ENCODE measurements at places on chromosomes 16 and 17.
A peak's percentile ranks its signal among the peaks of the same experiment; 100 is the strongest.

GRCh38 chr16:90023078-90023447 is 3.8 kb upstream of the DBNDD1 start:
- no peak for DNase-seq

DNA sequence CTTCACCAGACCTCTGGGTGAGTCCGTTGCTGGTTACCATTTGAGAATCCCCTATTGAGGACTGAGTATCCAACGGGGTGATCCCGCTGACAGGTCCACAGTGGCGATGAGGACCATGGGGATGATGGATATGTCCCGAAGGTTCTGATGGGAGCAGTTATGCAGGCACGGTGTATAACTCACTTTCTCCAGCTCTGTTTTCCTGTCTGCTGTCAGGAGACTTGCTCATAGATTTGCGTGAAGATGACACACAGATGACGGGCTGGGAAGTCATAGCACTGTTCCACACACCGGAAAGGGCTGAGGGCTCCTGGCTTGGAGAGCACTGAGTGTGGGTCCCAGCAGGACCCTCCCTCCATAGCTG is 22.2 kb upstream of the ADCY7 start:
- DNase-seq: no peak

GRCh38 chr16:65176603-65177002 is 54.7 kb upstream of the CDH11 start:
- no peak for DNase-seq

DNA sequence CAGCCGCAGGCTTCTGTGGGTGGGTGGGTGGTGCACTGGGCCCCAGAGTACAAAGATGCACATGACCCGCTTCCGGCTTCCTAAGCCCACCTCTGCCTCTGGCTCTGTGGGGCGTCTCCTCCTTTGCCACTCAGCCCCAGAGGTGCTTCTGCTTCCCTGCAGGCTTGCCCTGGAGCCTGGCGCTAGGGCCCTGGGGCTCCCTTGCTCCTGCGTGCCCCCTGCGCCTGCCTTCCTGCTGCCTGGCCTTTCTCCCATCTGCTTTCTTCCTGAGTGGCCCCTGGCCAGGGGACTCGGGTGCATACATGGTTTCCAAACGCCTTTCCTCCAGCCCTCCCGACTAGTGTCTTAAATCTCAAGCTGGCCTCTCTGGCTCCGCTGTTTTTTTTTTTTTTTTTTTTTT is 3.4 kb downstream of the WWOX start:
- DNase-seq: no peak

- no peak for DNase-seq
These were observed 11.2 kb downstream of the CHD9NB start for GRCh38 chr16:53041320-53042051.

DNA sequence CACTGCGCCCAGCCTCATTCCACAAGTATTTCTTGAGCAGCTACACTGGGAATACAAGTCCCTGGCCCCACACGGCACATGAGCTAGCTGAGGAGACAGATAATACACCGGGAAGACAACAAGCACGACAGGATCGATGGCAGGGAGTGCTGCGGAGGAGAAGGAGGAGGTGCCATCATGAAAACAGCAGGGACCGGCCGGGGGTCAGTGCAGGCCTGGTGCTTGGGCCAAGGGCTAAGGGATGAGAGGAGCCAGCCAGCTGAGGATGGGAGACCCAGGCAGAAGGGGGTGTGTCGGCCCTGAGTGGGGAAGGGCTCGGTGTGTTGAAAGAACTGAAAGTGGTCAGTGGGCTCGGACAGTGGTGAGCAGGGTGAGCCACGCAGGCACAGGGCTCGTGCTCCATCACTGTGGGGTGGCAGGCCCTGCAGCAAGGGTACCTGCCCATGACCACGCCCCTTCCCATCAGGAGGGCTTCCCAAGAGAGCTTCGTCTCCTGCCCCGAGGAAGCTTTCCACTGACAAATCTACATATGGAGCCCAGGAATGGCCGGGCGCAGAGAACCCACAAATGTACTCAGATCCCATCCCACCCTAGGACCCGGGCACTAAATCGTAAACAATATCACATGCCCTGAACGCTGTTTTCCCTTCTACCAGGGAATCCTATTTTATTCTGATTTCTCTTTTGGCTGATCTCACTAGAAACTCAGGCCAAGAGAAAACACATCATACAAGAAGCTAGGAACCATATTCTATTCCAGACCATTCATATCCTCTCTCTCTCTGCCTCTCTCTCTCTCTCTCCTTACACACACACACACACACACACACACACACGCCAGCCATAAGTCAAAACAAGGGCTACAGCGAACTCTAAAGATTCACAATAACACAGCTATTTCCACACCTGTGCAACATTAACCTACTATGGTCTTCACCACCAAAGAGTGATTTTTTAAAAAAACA is 50.7 kb upstream of the TNRC6C start:
- DNase-seq: no peak

DNA sequence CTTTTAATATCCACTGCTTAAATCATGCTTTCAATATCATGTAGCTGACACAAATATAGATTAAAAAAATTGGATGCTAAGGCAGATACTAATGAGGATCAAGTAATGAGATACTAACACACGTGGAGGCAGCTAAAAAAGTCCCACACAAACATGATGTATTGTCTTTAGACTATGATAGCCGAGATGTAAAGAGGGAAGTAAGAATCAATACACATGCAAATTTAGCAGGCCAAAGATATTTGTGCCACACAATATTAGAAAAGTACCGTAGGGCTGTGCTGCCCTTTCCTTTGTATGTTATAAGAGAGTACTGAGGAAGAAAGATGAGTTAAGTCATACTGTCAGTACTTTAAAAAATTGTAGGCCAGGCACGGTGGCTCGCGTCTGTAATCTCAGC is 51.4 kb upstream of the STAC2 start:
- DNase-seq: peak; percentile 25

GRCh38 chr16:87822108-87822970 is 47.0 kb downstream of the SLC7A5 start:
- no peak for DNase-seq

GRCh38 chr17:68074279-68074678 is 38.7 kb downstream of the KPNA2 start:
- DNase-seq: no peak

DNA sequence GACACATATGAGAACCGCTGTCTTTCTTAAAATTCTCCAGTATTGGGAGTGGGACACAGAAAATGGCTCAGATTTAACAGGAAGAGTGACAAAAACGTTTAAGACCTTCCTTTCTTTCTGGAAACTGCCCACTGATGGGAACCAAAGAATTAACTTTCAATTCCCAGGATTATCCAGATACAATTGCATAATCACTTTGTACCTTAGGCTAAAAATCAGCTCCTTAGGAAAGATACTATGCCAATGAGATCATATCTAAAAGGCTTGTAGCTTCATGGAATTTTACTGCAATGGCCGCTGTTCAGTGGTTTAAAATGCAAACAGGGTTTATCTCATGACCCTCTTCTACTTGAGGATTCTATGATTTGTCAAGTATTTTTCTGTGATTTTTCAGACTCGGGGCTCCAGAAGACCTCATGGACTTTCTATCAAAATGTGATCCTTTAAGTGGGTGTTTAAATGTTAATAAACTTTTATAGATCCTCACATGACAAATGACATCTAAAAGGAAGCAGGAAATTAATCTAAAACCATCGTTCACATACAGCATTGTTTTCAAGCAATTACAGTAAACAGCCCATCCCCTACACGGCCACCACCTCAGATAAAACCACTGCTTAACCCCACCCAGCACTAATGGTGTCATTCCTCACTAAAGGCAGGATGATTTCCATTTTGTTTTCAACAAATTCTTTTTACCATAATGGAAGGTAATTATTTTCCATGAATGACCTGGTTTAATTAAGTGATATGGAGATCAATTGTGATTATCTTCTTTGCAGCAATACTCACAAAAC is 31.6 kb upstream of the ERN1 start:
- no peak for DNase-seq

- peak; percentile 58 for DNase-seq
These were observed 636 bp upstream of the ERN1 start for GRCh38 chr17:64130559-64131001.

GRCh38 chr17:76537288-76537577 is 276 bp downstream of the CYGB start:
- DNase-seq: no peak

DNA sequence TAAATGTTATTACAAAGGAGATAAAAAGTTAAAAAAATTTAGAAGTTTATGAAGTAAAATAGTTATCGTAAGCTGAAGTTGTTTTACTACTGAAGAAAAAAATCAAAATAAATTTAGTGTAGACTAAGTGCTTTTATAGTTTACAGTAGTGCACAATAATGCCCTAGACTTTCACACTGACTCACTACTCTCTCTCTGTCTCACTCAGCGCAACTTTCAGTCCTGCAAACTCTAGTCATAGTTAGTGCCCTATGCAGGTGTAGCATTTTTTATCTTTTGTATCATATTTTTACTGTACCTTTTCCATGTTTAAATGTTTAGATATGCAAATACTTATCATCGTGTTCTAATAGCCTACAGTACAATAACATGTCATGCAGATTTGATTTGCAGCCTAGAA is 17.7 kb upstream of the TOM1L1 start:
- no peak for DNase-seq

DNA sequence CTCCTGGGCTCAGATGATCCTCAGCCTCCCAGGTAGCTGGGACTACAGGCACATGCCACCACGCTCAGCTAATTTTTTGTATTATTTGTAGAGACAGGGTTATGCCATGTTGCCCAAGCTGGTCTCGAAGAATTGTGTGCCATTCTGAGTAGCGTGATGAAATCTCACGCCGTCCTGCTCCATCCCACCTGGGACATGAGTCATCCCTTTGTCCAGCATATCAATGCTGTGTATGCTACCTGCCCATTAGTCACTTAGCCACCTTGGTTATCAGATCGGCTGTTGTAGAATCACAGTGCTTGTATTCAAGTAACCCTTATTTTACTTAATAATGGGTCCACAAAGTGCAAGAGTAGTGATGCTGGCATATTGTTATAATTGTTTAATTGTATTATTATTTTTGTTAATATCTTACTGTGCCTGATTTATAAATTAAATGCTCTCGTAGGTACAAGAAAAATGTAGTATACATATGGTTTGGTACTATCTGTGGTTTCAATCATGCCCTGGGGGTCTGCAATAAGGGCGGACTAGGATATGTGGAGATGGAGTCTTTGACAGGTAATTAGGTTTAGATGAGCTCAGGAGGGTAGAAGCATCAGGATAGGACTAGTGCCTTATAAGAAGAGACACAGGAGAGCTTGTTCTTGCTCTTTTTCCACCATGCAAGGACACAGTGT is 26.6 kb upstream of the SLC13A2 start:
- DNase-seq: no peak

DNA sequence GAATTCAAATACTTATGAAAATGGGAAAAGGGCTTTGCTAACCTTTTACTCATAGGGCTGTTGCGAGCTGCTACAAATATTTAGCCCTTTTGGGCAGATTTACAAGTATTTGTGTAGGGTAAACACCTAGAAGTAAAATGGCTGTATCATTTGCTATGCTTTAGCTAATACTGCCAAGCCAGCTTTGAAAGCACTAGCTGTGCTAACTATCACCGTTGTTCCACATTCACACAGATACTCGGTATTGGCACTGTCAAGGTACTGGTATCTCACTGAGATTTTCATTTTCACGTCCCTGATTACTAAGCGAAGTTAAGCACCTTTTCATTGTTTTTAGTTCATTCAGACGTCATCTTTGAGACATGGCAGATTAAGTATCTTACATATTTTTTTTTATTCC is 84.8 kb downstream of the GLG1 start:
- no peak for DNase-seq

- no peak for DNase-seq
These were observed 2.8 kb upstream of the MATCAP1 start for GRCh38 chr16:67186550-67186950.

- DNase-seq: no peak
These were observed 43.4 kb upstream of the IRX6 start for GRCh38 chr16:55280587-55280986.

GRCh38 chr17:17507465-17508011 is 11.3 kb upstream of the RASD1 start:
- DNase-seq: no peak

DNA sequence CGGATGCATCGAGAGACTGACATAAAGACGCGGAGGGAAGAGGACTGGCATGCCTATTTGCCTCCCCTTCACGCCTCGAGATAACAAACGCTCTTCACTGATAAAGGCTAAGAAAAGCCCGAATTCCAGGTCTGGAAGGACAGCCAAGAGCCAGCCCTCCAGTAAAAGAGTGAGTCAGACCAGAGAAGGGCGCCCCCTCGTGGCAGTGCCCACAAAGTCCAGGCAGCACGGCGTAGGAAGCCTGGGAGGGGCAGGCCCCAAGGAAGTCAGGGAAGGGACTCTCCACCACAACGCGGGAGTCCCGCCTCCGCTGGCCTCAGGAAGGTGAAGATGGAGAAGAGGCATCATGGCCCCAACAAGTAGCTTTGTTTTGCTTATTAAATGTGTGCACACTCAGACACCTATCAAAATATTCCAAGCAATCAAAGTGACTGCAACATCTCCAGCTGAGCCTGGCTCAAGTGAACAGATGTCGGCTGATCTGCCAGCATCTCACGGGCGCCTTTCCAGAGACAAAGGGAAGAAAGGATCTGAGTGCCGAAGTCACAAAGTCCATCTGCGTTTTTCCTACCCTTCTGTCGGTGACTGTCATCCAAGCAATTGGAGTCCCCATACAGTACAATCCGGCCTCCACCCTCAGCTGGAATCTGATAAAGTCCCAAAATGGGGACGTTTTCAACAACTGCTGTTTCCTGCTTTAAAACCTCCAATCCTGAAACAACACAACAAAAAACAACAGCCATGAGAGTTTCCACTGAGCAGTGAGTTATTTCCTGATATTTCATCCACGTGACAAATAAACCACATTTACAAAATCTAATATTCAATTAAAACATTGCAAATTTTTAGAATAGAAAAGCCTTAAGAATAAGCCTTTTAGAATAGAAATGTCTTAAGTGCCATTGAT is 20.4 kb upstream of the SLC38A8 start:
- peak; percentile 70 for DNase-seq

- no peak for DNase-seq
These were observed 36.3 kb downstream of the DHRS7C start for GRCh38 chr17:9755083-9755482.

DNA sequence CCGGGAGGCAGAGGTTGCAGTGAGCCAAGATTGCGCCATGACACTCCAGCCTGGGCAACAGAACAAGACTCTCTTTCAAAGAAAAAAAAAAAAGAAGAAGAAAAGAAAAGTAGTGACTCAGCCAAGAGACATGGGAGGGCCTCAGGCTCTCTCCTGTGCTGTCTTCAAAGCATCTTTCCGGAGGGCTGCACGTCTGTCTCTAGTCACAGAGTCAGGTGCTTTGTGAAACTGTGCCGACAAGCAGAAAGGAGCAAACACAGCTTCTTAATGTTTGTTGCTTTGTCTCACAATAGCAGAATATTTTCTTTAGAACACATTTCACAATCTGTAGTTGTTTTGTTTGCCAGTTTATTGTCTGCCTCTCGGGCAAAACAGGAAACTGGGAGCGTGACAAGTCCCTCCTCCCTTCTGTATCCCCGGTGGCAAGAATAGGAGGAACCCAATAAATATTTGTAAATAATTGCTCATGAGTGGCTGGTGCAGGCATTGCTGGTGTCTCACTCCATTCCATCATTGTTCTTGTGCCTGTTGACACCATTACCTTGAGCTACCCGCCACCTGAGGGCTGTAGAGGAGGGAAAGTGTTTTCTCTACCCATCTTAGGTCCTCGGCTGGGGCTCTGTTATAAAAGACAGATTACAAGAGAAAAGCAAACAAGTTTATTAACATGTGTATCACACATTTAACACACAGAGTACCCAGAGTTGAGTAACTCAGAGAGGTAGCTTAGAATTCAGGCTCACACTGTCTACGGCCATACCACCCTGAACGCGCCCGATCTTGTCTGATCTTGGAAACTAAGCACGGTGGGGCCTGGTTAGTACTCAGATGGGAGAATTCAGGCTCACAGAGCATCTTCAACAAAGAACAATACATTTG is 5.5 kb downstream of the GAST start:
- no peak for DNase-seq

Measured in GM20000 (cell line).